ENCODE measurements at places on chromosomes 3 and 15.

- DNase-seq = no peak
Observed at GRCh38 chr3:42486814-42487565, 15.5 kb upstream of the VIPR1 start.

DNA sequence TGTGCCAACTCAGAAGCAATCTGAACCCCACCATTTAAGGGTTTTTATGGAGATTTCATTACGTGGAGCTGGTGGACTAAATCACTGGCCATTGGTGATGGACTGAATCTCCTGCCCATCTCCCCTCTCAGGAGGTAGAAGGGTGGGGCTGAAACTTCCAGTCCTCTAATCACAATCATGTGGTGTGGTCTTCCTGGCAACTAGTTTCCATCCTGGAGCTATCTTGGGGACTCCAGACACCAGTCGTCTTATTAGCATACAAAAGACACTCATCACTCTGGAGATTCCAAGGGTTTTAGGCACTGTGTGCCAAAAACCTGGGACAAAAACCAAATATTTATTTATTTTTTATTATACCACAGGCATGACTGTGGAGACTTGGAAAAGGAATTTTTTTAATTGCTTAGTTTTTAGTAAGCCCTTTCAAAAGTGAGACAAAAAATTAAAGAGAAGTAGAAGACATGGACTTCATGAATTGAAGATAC lies 203.6 kb downstream of the WNT5A start:
- DNase-seq = no peak

- DNase-seq = no peak
Observed at GRCh38 chr3:170941551-170941950, 33.1 kb upstream of the EIF5A2 start.

DNA sequence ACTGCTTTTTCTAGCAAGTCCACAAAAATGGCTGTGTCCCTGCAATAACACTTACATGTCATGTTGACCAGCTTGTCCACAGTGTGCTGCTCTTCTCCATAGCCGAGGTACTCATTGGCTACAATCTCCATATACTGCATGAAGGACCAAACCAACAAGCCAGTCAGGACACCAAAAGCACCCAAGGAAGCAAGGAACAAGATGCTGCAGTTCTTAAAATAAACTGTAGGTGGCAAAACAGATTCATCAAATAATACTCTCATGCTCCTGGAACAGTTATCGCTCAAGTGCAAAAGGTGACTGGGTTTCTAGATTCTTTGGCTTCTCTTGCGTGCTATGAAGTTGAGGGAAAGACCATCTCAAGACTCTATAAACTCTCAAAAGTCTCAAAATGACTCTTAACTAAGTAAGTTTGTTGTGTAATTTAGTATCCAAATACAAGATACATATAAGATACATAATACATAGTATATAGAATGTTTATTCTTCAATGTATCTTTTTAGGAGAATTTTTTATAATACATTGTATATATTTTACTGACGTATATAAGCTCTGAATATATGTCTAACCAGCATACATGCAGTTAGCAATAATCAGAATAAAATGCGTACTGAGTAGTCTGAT lies 57.0 kb downstream of the NEK10 start:
- peak; percentile 58 for DNase-seq

GRCh38 chr3:66428733-66429132 lies 72.1 kb downstream of the LRIG1 start:
- peak; percentile 81 for DNase-seq

GRCh38 chr15:39788108-39788507 lies 5.5 kb upstream of the FSIP1 start:
- no peak for DNase-seq

All from NCI-H226 (cell line).